ENCODE measurements at places on chromosomes 5 and 9. TPM values are rescaled to one million over a fixed set of nuclear protein-coding genes. Genes with fewer than 3 reads are reported as not detected.

The DBH gene
- total RNA-seq = not detected

The PDE6A gene
- not detected for total RNA-seq

The CARD9 gene
- total RNA-seq = 1.2 TPM

GRCh38 chr5:90096415-90097081 lies 313.0 kb downstream of the CETN3 start:
- no peaks in the 10 kb centered on the region for H3K27me3 ChIP-seq
- H3K27ac ChIP-seq = peak overlapping the region; percentile 41
- peak; percentile 91 for DNase-seq
- peak overlapping the region; percentile 26 for H3K4me3 ChIP-seq

- no peak overlapping the region for H3K4me3 ChIP-seq
- H3K36me3 ChIP-seq = no peaks in the 10 kb centered on the region
- H3K27ac ChIP-seq = no peak overlapping the region
Measured at GRCh38 chr5:141868541-141868940, 9.7 kb downstream of the PCDH1 start.

GRCh38 chr9:128190516-128191405 lies 611 bp downstream of the CIZ1 start:
- peak overlapping the region; percentile 91 for H3K27ac ChIP-seq
- H3K4me3 ChIP-seq = peak overlapping the region; percentile 89
- H3K4me1 ChIP-seq = peaks cover 33% of the 10 kb centered on the region
- no peaks in the 10 kb centered on the region for H3K27me3 ChIP-seq

- H3K27me3 ChIP-seq = no peaks in the 10 kb centered on the region
- no peak overlapping the region for H3K4me3 ChIP-seq
- H3K27ac ChIP-seq = no peak overlapping the region
- DNase-seq = no peak
- H3K4me1 ChIP-seq = no peaks in the 10 kb centered on the region
Measured at GRCh38 chr9:29043072-29043471, 1469.8 kb upstream of the C9orf72 start.

GRCh38 chr5:107149243-107150005 lies 521.3 kb downstream of the EFNA5 start:
- H3K36me3 ChIP-seq = no peaks in the 10 kb centered on the region
- no peak overlapping the region for H3K27ac ChIP-seq
- no peaks in the 10 kb centered on the region for H3K27me3 ChIP-seq
- no peak for DNase-seq
- no peak overlapping the region for H3K4me3 ChIP-seq

- no peaks in the 10 kb centered on the region for H3K36me3 ChIP-seq
- H3K27ac ChIP-seq = no peak overlapping the region
- H3K4me3 ChIP-seq = no peak overlapping the region
- no peak for DNase-seq
- no peaks in the 10 kb centered on the region for H3K27me3 ChIP-seq
Measured at GRCh38 chr9:112555844-112556482, 69.3 kb downstream of the KIAA1958 start.

- no peaks in the 10 kb centered on the region for H3K27me3 ChIP-seq
- no peaks in the 10 kb centered on the region for H3K4me1 ChIP-seq
- H3K4me3 ChIP-seq = no peak overlapping the region
- H3K36me3 ChIP-seq = no peaks in the 10 kb centered on the region
Measured at GRCh38 chr9:93697352-93698139, 121.2 kb downstream of the PHF2 start.

DNA sequence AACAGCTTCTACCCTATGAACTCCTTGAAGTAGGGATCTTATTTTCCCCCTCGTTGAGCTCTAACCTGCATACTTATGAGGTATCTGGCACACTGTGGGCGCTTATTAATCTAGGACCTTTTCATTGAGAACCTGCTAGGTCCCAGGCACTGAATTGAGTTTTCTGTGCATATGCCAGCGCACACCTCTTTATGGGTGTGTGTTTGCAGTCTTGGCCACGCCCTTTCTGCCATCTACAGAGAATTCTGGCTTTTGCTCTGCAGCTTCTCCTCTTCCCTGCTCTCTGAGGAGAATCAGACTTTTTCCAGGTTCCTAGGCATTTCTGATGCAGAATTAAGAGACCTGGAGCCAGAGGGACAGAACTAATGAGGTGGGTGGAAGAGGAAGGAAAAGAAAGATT lies 25.4 kb upstream of the SSBP2 start:
- no peak for DNase-seq
- no peak overlapping the region for H3K27ac ChIP-seq
- no peaks in the 10 kb centered on the region for H3K4me1 ChIP-seq
- no peaks in the 10 kb centered on the region for H3K36me3 ChIP-seq
- no peak overlapping the region for H3K4me3 ChIP-seq
- H3K27me3 ChIP-seq = no peaks in the 10 kb centered on the region

- no peaks in the 10 kb centered on the region for H3K36me3 ChIP-seq
- H3K27me3 ChIP-seq = peaks cover 15% of the 10 kb centered on the region
- H3K4me1 ChIP-seq = peaks cover 5% of the 10 kb centered on the region
- DNase-seq = no peak
Measured at GRCh38 chr9:75615284-75615683, 275.2 kb upstream of the PCSK5 start.

DNA sequence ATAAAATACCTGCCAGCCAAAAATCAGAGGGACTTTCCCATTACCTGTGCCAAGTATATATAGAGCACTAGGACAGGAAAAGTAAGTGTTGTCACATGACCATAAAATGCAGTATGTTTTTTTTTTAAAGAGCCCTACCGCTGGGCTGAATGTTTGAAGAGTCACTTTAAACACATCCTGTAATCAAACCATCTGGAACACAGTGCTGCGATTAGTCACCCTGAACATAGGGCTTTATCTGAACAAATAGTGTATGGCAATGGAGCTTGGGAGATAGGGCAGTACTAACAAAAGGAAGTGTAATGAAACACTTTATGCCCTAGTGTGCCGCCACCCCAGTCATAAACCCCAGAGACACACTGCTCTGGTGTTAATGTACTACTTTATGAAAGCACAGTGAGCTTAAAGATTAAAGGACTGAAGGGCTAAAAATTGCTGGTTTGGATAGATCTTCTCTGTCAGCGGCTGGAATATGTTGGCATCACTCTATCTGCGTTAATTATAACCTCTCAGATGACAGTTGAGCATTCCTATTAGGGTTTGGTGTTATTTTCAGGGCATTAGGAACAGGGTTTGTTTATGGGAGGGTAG lies 90.4 kb downstream of the ZNF608 start:
- peak; percentile 78 for DNase-seq
- peak overlapping the region; percentile 47 for H3K4me3 ChIP-seq
- peaks cover 81% of the 10 kb centered on the region for H3K4me1 ChIP-seq
- no peaks in the 10 kb centered on the region for H3K27me3 ChIP-seq
- no peaks in the 10 kb centered on the region for H3K36me3 ChIP-seq

DNA sequence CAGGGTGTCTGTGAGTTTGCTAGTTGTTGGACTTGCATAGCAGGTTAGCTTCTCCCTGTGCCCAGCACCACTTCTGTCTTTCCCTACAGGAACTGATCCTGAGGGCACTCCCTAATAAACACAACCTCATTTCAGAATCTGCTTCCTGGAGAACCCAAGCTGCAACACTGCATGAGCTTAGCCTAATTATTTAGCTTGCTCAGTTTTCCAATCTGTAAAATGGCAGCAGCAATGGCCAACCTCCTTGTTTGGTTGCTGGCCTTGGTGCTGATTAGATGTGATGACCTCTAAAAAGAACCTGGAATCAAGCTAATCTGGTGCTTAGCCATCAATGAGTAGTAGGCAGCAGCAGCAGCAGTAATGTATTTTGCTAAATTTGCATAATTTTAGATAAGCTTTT lies 133.9 kb downstream of the ADCY2 start:
- no peak overlapping the region for H3K27ac ChIP-seq
- no peaks in the 10 kb centered on the region for H3K27me3 ChIP-seq
- no peak overlapping the region for H3K4me3 ChIP-seq
- H3K36me3 ChIP-seq = no peaks in the 10 kb centered on the region
- DNase-seq = no peak

- no peak overlapping the region for H3K4me3 ChIP-seq
- H3K27ac ChIP-seq = no peak overlapping the region
- no peaks in the 10 kb centered on the region for H3K36me3 ChIP-seq
Measured at GRCh38 chr9:137499858-137500661, 40.9 kb upstream of the NSMF start.

DNA sequence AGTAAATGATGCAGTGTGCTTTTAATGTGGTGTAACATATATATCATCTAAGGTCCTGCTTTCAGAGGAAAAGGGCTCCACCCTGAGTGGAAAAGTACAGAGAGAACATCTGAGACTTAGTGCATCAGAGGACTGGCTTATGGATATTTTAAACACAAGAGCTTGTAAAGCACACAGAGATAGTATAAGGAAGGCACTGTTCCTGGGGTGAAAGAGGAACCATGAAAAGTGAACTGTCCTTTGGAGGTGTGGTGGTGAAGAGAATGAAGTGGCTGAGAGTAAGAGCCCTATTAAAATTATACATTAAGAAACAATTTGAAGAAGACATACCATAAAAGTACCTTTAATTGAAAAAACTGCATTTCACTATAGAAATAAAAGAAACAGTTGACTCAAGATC lies 68.9 kb downstream of the CSF2 start:
- H3K27ac ChIP-seq = no peak overlapping the region
- no peaks in the 10 kb centered on the region for H3K36me3 ChIP-seq
- no peak overlapping the region for H3K4me3 ChIP-seq
- H3K27me3 ChIP-seq = no peaks in the 10 kb centered on the region

- DNase-seq = no peak
- 0 out of 2 replicates have a peak, but pooled peaks cover 2% of the 10 kb centered on the region for H3K4me1 ChIP-seq
- H3K27ac ChIP-seq = no peak overlapping the region
- H3K36me3 ChIP-seq = no peaks in the 10 kb centered on the region
- no peak overlapping the region for H3K4me3 ChIP-seq
Measured at GRCh38 chr9:124950050-124950718, 9.3 kb upstream of the GOLGA1 start.

All from HCT116 (cell line).